ENCODE measurements at places on chromosomes 4 and X. TPM values are rescaled to one million over a fixed set of nuclear protein-coding genes. Genes with fewer than 3 reads are reported as not detected.

The STPG2 gene
- 0.43 TPM for total RNA-seq

The GABRE gene
- total RNA-seq: 30.3 TPM

The H2BW2 gene
- total RNA-seq: not detected

The FAM149A gene
- total RNA-seq: 13.9 TPM

GRCh38 chr4:110231869-110232268 is 33.5 kb upstream of the ELOVL6 start:
- no peak for DNase-seq

DNA sequence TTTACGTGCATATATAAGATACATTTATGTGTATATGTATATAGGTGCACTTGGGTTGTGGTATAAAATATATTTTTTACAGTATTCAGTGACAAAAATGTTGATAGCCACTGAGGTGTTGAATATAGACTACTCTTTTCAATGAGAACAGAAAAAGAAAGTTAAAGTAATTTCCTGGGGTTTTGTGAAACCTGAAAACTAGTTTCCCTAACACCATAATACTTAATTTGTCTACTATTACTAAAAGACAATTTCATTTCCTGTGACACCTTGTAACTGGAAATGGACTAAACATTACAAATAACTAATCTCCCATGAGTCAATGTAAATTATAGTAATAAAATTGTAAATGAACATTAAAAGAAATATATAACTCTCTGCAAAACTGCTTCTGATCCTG is 32.0 kb upstream of the MAP9 start:
- no peak for DNase-seq

DNA sequence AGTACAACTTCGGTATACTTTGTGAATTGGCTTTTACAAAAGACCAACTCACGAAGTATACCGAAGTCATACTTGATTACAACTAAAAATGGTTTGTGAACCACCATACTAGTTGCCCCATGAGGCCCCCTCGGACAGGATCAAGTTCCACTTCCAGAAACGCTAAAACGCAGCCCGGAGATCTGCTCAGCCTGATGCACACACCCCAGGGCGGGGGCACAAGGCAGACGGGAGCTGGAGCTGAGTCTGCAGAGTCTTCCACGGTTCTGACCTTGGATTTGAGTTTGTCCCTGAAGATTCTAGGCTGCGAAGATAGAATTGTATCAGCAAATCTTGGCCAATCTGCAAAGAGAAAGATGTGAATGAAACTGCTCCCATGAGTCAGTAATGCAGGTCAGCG is 118.1 kb downstream of the SORCS2 start:
- peak; percentile 34 for DNase-seq

- DNase-seq: no peak
Observed at GRCh38 chr4:67198727-67199126, 346.6 kb downstream of the CENPC start.

DNA sequence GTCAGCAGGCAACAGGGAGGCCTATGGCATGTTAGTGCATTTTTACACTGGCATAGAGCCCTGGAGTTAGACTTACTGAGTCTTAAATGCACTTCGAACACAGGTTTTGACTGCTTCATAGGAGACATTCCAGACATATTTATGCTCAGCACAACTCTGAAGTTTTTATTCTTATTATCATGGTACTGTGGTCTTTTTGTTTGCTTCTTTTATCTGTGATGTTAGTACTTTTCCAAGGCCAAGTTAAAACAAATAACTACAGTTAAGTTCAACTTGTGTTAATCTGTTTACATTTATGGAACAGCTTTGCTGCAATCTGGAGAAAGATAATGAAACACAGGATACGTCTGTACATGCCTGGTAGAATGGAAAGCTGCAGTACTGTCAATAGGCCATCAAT is 76.5 kb downstream of the COL4A5 start:
- DNase-seq: no peak

DNA sequence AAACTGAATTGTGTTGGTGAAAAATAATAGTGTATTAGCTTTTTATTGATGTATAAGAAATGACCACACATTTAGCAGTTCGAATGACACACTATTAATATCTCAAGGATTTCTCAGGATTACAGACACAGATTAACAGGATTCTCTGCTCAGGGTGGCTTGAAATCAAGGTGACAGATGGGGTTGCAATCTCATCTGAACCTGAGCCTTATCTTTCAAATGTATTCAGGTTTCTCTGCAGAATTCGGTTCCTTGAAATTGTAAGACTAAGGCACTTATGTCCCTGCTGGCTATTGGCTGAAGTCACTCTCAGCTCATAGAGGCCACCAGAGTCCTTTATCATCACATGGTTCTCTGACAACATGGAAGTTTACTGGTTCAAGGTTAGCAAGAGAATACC is 1780.1 kb downstream of the ARAP2 start:
- DNase-seq: no peak
